ENCODE measurements at places on chromosomes 1 and 21. TPM values are rescaled to one million over a fixed set of nuclear protein-coding genes. Genes with fewer than 3 reads are reported as not detected.

HSF2BP gene
- total RNA-seq, result 2.0 TPM

LBR gene
- 19.4 TPM for total RNA-seq

NES gene
- total RNA-seq, result 30.3 TPM

NUDT4B gene
- total RNA-seq, result 26.0 TPM

AVPR1B gene
- total RNA-seq, result not detected

SELENBP1 gene
- total RNA-seq, result 69.2 TPM

DNASE2B gene
- total RNA-seq, result not detected

TNFRSF14 gene
- 17.9 TPM for total RNA-seq

TRAF3IP3 gene
- total RNA-seq, result not detected

MROH7 gene
- 0.54 TPM for total RNA-seq

KRTAP10-7 gene
- total RNA-seq, result not detected

GBP7 gene
- not detected for total RNA-seq

DISP3 gene
- not detected for total RNA-seq

S100A10 gene
- 247 TPM for total RNA-seq

TNFRSF1B gene
- total RNA-seq, result 30.5 TPM

CAPZB gene
- 117 TPM for total RNA-seq

PHC2 gene
- 125 TPM for total RNA-seq

PEX19 gene
- total RNA-seq, result 41.8 TPM

KRTAP7-1 gene
- total RNA-seq, result not detected

KDF1 gene
- not detected for total RNA-seq

FCGR2B gene
- total RNA-seq, result not detected

C8B gene
- total RNA-seq, result not detected

NBPF10 gene
- 1.9 TPM for total RNA-seq

C1orf185 gene
- total RNA-seq, result not detected

KIF17 gene
- 0.81 TPM for total RNA-seq

GALE gene
- 23.1 TPM for total RNA-seq

PLEKHN1 gene
- total RNA-seq, result not detected

NDC1 gene
- 9.1 TPM for total RNA-seq

All from cardiac atrium fibroblast (primary cell).